ENCODE measurements at places on chromosomes 7 and 10. TPM values are rescaled to one million over a fixed set of nuclear protein-coding genes. Genes with fewer than 3 reads are reported as not detected.

The CYP2C8 gene
- total RNA-seq: 40.3 TPM

The CNPY1 gene
- total RNA-seq: not detected

The HNRNPA2B1 gene
- total RNA-seq: 344 TPM

The UCMA gene
- total RNA-seq: not detected

The ASZ1 gene
- not detected for total RNA-seq

The SEMA4G gene
- 55.1 TPM for total RNA-seq

The FAM13C gene
- 11.4 TPM for total RNA-seq

The BAMBI gene
- 19.4 TPM for total RNA-seq

The SLC16A9 gene
- total RNA-seq: 5.6 TPM

The PNLIPRP2 gene
- total RNA-seq: 1.2 TPM

The EXOC4 gene
- total RNA-seq: 71.3 TPM

The RSPH10B gene
- total RNA-seq: 0.92 TPM

The LOXL4 gene
- total RNA-seq: 4.9 TPM

The EDRF1 gene
- 15.4 TPM for total RNA-seq

The CYP26C1 gene
- total RNA-seq: 0.06 TPM

The SEC24C gene
- 90.1 TPM for total RNA-seq

The UCN3 gene
- total RNA-seq: 0.58 TPM

The CYP3A4 gene
- 9.7 TPM for total RNA-seq

The ARHGEF35 gene
- 10.5 TPM for total RNA-seq

The GRM3 gene
- total RNA-seq: 0.09 TPM

The PAPOLB gene
- 0.14 TPM for total RNA-seq

The ABCC2 gene
- total RNA-seq: 183 TPM

The FFAR4 gene
- 6.1 TPM for total RNA-seq

The NKX2-3 gene
- total RNA-seq: 4.4 TPM

The NPY4R2 gene
- total RNA-seq: 0.66 TPM

The MEIG1 gene
- total RNA-seq: not detected

The NKX1-2 gene
- total RNA-seq: 0.09 TPM

The VGF gene
- total RNA-seq: 0.29 TPM

The AGAP5 gene
- total RNA-seq: 8.2 TPM

The CREB3L2 gene
- 80.3 TPM for total RNA-seq

The TEX47 gene
- total RNA-seq: not detected

The TMEM196 gene
- not detected for total RNA-seq

The SPDYE18 gene
- total RNA-seq: 0.72 TPM

The ZFAND4 gene
- 17.2 TPM for total RNA-seq

The HDAC9 gene
- total RNA-seq: 13.5 TPM

The CNNM1 gene
- total RNA-seq: 1.4 TPM

Measured in mucosa of gallbladder (tissue), 1 donor.